Stimulated activated CD4-positive, alpha-beta T cell treated with anti-CD3 and anti-CD28 coated beads, Interleukin-4, amount 100 ng/mL, for 1 hour (primary cell): ENCODE measurements at places on chromosomes 16 and 17.

DNA sequence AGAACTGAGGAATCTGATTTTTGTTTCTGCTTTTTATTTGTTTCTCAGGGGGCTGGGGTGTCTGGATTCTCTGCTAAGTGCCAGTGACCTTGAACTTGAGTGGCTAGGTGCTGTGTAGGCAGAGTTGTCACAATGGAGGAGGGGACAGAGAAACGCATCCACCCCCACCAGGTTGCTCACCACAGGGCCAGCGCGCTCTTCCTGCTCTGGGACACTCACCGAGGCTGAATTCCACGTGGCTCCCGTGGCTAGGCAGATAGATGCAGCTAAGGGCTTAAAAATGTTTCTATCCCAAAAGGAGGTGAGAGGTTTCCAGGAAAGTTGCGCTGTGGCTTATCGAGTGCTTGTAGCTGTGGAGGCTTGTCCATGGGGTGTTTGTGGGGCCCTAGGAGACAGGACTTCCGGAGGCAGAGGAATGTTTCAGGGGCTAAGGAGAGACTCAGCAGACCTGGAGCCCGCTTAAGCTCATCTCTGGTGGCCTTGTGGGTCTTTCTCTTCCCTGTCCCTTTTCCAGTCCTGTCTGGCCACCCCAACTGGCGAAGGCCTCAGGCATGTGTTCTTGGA is 36.8 kb downstream of the ADCY7 start:
- no peak for DNase-seq

DNA sequence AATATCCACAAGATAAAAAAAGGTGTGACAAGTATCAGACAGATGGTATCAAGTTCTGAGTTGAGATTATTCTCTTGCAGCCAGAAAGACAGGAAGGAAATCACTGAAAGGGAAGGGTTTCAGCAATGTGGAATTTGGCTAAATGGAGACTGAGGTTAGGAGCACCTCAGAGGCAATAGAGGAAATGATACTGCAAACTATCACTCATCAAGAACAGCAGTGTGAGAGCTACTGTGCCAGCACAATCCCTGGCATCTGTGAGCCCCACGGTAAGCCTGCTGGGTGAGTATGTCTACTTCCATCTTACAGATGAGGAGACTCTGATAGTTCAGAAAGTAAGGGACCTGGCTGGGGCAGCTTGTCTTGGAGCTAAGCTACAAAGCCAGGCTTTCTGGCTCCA is 162.0 kb downstream of the SALL1 start:
- no peak for DNase-seq

DNA sequence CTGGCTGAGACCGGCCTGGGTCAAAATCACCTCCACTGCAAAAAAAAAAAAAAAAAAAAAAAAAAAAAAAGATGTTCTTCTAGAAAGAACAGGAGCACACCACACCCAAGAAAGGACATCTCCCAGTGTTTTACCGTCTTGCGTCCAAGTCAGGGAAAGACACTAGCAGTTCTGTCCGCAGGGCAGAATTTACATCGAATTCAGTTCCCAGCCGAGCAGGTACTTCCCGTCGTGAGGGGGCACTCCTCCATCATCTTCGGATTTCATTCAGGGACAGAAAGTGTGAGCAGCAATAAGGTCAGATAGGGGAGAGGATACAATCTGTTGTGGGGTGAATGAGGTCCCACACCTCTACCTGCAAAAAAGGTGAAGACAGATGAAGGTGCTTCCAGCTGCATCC is 574.7 kb downstream of the KCNJ18 start:
- no peak for DNase-seq

DNA sequence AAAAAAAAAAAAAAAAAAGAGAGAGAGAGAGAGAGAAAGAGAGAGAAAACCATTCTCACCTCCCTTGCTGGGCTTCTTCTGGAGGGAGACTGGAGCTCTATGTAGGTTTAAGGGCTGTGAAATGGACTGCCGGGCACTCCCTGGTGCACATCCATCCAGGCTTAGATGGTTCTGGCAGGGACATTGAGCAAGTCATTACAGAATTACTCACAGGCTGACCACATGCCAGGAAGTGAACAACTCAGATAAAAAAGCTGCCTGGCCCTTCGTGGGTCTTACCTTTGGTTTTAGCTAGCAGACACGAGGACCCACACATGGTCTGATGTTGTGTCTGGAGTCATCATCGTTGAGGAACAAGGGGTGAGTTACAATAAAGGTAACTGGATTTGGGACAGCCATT is 847.4 kb upstream of the EEF2KMT start:
- no peak for DNase-seq

GRCh38 chr17:21530311-21530710 is 154.2 kb downstream of the KCNJ12 start:
- DNase-seq, result no peak

GRCh38 chr17:80939151-80940145 is 52.2 kb upstream of the CHMP6 start:
- no peak for DNase-seq

- DNase-seq, result no peak
Observed at GRCh38 chr17:40952661-40953060, 14.1 kb downstream of the KRT39 start.

- no peak for DNase-seq
Observed at GRCh38 chr17:5618476-5618875, 34.2 kb upstream of the NLRP1 start.

- DNase-seq, result no peak
Observed at GRCh38 chr17:59746849-59747445, 39.5 kb downstream of the VMP1 start.

- no peak for DNase-seq
Observed at GRCh38 chr16:50688083-50688482, 5.3 kb upstream of the NOD2 start.

DNA sequence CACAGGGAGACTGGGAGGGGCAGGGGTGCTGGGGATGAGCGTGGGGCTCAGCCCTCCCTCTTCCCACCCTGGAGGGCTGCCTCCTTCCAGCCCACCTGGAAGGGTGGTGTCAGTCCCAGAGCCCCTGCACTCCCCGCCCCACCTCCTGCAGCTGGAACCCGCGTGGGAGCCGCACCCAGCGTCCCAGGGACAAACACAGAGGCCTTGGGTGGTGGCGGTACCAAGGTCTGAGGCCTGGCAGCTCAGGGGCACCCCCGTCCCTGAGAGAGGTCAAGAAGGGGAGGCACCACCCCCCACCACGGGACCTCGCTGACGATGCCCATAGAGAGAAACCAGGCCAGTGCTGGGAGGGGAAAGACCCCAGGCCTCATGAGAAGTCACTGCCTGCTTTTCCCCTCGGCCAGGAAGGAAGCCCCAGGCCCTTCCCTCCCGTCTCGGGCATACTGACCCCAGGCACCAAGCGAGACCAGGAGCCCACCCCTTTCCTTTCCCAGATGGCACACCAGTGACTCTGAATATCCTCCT is 4.1 kb downstream of the HS3ST6 start:
- DNase-seq, result no peak

- DNase-seq, result no peak
Observed at GRCh38 chr17:14903854-14904253, 361.3 kb downstream of the PMP22 start.

DNA sequence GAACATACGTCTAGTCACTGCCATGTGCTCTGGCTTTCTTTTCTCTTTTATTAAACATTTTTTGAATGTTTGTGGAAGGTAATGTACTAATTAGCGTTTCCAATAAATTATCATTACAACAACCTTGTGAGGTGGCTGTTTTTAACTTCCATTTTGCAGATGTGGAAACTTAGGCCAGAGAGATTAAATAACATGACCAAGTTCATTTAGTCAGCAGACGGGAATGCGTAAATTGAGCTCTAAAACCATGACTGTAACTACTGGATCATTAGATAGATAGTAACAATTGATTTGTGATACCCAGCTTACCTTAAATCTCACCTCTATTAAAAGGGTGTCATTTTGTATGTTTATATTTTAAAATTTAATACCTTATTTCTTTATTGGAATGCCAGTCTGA is 49.4 kb downstream of the RABEP1 start:
- DNase-seq, result no peak

DNA sequence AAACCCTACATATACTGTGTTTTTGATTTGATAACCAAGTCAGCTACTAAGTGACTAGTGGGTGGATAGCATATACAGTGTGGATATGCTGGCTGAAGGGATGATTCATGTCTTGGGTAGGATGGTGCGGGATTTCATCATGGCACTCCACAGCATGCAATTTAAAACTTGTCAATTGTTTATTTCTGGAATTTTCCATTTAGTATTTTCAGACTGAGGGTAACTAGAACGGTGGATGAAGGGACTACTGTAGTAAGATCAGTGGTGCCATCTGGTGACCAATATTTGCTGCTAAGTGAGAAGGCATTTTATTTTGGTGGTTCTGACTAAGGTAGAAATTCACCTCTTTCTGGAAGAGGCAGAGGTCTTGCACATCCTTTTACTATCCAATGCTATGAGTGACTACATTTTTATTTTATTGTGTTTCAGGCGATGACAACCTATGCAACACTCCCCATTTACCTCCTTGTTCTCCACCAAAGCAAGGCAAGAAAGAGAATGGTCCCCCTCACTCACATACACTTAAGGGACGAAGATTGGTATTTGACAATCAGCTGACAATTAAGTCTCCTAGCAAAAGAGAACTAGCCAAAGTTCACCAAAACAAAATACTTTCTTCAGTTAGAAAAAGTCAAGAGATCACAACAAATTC is 3.1 kb downstream of the CDC6 start:
- DNase-seq, result no peak

DNA sequence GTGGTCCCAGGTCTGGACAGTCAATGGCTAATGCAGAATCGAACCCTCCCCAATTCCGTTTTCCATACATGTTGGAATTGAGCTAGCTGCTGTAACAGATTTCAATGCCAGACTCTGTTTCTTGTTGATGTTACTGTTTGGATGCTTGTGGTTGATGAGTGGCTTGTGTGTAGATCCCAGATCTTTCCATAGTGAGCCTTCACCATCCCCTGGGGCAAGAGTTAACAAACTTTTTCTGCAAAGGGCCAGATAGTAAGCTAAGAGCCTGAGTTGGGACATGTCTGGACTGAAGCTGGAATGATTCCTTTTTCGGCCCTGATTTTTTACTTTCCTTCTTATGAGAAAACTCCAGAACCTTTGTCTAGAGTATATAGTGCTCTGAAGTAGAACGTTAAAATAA is 296.3 kb downstream of the CPPED1 start:
- DNase-seq, result no peak

DNA sequence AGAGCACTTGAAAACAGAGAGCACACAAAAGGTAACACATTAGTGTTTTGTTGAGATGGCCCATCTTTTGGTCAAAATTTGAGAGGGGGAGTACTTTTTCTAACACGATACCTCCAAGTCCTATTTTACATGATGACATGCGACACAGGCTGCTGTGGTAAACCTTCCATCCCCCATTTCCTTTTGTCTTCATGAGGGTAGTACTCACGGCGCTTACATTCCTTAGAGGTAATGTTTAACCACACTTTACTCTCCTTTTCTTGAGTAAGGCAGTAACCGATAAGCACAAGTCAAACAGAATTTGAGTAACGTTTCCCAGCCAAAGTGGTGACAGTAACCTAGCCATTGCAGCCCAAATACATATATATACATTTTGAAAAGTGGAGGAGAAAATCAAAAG is 35.8 kb upstream of the PITPNM3 start:
- no peak for DNase-seq

- DNase-seq, result no peak
Observed at GRCh38 chr16:16143038-16143763, 80.1 kb downstream of the ABCC6 start.
